HT1080 (cell line): ENCODE measurements at places on chromosomes 6 and 20.

DNA sequence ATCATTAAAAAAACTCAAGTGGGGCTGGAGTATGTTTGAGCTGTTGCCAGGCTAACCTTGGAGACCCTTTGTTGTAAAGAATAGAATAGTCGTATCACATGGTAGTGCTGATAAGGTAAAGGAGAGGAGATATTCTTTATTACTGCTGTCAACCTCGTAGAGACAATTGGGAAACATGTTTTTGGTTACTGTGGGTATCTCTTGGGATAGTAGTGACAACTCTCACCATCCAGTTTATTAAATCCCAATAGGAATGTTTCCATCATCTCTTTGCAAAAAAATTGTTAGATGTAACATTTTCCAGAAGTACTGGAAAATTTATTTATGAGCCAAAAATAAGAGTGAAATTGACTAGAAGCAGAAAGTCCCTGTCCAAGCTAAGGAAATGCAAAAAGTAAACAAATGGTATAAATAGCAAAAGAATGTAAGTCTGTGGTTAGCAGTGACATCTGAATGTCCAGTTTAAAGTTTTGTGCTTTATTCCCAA, 829.3 kb upstream of the CITED2 start:
- peak; percentile 4 for DNase-seq

- no peak for DNase-seq
Measured at GRCh38 chr6:82074556-82074955, 173.0 kb downstream of the IBTK start.

- DNase-seq = no peak
Measured at GRCh38 chr20:46549188-46549972, 1.1 kb downstream of the OCSTAMP start.

DNA sequence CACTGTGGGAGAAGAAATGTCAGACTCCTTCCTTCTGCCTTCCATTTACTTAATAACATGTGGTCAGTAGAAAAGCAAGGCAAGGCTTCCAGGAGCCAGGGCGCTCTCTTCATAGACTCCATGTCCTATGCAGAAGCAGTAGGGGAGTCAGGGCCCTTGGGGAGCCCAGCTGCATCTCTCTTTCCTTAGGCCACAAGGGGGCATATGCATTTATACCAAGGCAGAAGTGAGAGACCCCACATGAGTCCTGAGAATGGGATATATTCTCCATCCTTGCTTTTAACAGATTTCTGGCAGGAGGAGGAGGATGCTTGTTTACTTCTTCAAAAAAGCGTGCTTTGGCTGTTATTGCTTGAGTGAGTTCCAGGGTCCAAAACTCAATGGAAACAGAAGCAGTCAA, 198.5 kb downstream of the HIVEP2 start:
- peak; percentile 39 for DNase-seq

- peak; percentile 7 for DNase-seq
Measured at GRCh38 chr6:121216928-121217327, 117.4 kb downstream of the TBC1D32 start.

- peak; percentile 87 for DNase-seq
Measured at GRCh38 chr20:51331481-51331880, 211.0 kb downstream of the NFATC2 start.

DNA sequence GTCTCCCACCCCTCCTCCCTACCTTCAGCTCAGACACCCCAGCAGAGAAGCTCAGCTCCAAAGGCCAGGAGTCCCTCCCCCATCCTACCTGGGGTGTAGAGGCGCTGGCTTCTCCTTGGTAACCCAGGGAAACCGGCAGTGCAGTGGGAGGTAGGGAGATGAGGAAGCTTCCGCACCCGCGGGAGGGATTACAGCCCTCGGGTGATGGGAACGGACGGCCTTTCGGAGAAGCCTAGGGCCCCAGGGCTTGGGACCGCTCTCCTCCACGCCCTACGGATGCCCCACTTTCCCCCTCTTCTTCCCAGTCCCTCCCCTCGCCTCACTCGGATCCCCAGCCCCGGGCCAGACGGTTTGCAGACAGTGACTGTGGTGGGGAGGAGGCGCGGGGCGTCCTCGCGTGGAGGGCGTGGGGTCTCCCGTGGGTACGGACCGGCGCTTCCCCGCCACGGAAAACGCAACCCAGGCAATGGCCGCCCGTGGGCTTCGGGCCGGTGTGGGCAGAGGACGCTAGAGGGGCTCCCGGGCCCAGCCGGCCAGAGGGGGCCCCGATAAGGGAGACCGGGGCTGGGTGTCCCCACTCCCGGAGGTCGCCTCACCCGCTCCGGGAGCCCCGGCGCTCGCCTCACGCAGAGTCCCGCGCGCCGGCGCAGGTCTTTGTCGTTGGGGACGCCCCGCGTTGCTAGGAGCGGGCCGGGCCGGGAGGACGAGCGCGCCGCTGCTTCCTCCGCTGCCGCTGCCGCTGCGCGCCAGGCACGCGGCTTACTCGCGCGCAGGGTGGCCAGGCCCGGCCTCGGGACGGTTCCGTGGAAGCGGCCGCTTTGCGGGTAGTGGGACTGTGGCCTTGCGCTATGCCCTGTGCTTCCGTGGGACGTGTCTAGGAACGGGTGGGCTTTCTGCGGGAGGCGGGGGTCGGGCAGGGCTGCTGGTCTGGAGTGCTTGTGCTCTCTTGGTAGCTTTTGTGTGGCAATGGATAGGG, 15.8 kb downstream of the AARS2 start:
- DNase-seq = no peak

- no peak for DNase-seq
Measured at GRCh38 chr20:43748274-43748673, 21.5 kb upstream of the GTSF1L start.

DNA sequence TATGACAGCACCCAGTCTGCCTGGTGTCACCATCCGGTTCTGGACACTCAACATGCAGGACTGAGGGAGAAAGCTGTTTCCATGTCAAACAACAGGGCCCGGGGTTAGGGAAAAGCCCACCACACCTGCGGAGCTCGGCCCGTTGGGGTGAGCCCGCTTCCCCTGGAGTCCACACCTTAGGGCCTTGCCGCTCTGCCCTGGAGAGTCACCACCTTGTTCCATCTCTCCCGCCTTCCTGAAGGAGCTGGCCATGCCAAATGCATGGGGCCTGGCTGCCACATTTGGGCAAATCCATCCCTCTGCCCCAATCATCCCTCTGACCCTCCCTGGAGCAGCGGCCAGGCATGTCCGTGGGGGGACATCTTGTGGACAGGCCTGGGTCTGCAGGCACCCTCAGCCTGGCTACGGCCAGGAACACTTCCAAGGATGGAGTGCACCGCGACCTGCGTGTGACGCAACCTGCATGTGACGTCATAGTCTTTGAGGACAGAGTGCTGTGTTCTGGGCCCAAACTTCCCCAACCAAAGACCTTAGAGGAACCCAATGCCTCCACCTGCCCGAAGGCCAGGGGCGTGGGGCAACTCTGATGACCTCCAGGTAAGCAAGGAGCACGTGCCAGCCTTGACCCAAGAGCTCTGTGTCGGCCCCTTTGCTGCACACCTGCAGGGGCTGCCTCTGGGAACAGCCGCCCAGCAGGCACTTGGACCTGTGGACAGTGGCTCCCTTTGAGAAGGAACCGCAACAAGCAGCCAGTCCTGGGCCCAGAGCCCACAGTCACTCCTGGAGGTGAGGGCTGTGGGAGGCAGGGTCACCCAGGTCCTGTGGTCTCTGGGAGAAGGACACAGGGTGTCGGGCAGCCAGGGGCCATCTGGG, 1.7 kb downstream of the CABLES2 start:
- peak; percentile 38 for DNase-seq

DNA sequence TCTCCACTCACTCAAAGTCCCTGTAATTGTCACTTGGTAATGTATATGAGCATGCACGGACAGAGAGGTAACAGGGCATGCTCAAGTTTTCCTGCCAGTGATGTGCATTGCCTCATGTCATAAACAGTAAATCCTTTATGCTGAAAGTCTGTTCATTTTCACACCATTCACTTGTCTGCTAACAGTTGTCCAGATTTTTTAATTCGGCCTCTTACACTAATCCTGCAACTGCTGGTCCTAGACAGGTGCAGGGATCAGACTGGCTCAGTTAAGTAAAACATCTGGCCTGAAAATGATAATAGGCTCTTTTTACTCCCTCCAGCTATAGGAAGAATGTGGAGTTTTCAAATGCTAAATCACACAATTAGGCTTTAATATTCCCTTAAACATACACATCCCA, 185.4 kb upstream of the VGLL2 start:
- DNase-seq = no peak

- DNase-seq = no peak
Measured at GRCh38 chr20:16405254-16405653, 168.0 kb downstream of the KIF16B start.

- DNase-seq = peak; percentile 14
Measured at GRCh38 chr6:133764008-133764753, 124.7 kb upstream of the TCF21 start.

DNA sequence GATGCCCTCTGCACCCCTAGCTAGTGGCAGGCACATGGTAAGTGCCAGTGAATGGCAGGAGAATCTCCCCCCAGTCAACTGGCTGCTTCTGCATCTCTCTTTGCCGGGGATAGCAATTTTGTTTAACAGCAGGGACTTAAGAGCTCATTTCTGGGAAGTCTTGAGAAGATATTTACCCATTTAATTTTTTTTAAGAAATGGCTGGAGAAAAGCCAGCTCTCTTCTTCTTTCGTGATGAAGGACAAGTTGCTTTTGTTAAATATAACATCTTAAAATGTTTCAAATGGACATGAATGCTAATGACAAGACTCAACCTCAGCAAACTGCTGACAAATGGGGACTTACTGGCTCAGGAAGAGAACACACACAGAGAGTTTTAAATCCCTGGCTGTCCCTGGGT, 55.0 kb upstream of the IYD start:
- DNase-seq = no peak

- no peak for DNase-seq
Measured at GRCh38 chr6:13687917-13688351, 23.7 kb downstream of the RANBP9 start.

- DNase-seq = no peak
Measured at GRCh38 chr6:122393351-122393896, 6.0 kb upstream of the HSF2 start.

GRCh38 chr6:154569156-154569862, 58.8 kb upstream of the CNKSR3 start:
- no peak for DNase-seq

DNA sequence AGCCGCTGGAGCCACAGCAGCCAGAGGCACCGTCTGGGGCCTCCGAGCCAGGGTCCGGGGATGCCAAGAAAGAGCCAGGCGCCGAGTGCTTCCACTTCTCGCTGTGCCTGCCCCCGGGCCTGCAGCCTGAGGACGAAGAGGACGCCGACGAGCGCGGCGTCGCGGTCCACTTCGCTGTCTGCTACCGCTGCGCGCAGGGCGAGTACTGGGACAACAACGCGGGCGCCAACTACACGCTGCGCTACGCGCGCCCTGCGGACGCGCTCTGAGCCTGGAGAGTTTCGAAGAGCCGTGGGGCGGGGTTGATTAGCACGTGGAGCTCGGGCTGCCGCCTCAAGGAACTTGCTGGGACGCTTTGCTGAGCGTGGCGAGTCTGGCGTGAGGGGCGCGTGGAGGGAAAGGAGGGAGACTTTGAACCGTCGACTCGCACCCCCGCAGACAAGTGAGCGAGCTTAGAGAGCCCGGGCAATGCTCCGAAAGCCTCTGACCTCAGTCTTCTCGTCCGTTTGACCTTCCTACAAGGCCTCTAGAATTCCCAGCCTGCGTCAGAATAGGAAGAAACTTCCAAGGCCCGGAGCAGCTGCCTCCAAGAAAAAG, 1.3 kb downstream of the PPP1R3G start:
- DNase-seq = no peak

DNA sequence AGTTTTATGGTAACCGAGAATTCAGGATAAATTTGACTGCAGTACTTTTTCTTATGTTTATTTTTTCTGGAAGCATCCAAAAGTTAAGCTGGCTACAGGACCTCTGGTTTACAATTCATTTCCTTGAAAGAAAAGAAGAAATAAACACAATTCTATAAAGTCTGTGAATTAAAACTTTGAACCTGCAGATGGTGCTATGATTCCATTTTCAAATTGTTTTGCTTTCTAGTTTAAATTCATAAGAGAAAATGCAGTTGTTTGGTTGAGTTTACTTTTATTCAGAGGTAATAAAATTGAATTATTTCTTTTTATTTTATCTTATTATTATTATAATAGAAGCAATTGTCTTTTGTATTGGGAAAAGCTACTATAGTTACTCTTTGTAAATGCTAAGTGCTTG, 1.8 kb upstream of the VIP start:
- peak; percentile 30 for DNase-seq

DNA sequence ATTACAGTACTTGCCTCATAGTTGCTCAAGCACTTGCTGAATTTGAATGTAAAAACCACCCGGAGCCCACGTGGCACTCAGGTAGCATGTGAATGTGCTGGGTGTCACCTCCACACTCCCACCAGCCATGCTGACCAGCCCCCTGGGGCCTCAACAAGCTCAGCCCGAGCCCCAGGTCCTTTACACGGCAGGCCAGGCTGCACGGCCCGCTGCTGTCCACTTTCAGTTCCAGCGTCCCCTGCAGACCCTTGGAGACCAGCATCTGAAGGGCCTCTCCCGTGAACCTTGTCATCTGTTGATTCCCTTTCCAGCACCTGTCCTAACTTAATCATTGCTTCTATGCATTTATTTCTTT, 33.3 kb upstream of the ZBP1 start:
- no peak for DNase-seq

GRCh38 chr20:58277107-58277506, 32.4 kb upstream of the RAB22A start:
- DNase-seq = no peak

DNA sequence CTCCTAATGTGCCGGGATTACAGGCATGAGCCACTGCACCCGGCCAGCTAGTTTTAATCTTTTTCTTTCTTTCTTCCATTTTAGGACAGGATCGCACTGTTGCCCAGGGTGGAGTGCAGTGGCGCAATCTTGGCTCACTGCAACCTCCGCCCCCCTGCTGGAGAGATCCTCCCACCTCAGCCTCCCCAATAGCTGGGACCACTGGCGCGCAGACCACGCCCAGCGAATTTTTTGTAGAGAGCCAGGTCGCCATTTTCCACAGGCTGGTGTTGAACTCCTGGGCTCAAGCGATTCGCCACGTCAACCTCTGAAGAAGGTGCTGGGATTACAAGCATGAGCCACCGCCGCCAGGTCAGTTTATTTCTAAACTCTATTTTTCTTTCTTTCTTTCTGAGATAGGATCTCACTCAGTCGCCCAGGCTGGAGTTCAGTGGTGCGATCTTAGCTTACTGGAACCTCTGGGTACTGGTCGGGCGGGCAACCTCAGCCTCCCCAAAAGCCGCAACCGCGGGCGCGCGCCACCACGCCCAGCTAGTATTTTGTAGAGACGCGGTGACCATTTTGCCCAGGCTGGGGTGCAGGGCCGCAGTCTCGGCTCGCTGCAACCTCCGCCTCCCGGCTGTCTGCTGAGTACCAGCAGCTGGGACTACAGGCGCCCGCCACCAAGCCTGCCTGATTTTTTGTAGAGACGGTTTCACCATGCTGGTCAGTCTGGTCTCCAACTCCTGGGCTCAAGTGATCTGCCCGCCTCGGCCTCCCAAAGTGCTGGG, 20.0 kb upstream of the LIN28B start:
- DNase-seq = no peak

GRCh38 chr6:111894272-111894671, 21.0 kb upstream of the FYN start:
- DNase-seq = peak; percentile 63

- DNase-seq = no peak
Measured at GRCh38 chr20:47233333-47234188, 122.9 kb downstream of the ZMYND8 start.

GRCh38 chr6:72826744-72827438, 205.0 kb downstream of the KCNQ5 start:
- peak; percentile 94 for DNase-seq
